Prostate gland (tissue), 2 donors: ENCODE measurements at places on chromosomes 11 and 22. TPM values are rescaled to one million over a fixed set of nuclear protein-coding genes. Genes with fewer than 3 reads are reported as not detected.
A peak's percentile ranks its signal among the peaks of the same experiment; 100 is the strongest.

MS4A8 gene
- 0.68 TPM for total RNA-seq

- H3K27ac ChIP-seq, result no peak overlapping the region
- no peaks in the 10 kb centered on the region for H3K36me3 ChIP-seq
- DNase-seq, result peak; percentile 57
- no peaks in the 10 kb centered on the region for H3K27me3 ChIP-seq
- H3K4me1 ChIP-seq, result no peaks in the 10 kb centered on the region
These were observed 5.3 kb upstream of the OR52M1 start for GRCh38 chr11:4539603-4540219.

- H3K4me1 ChIP-seq, result no peaks in the 10 kb centered on the region
These were observed 43.3 kb upstream of the EP300 start for GRCh38 chr22:41048791-41049717.

DNA sequence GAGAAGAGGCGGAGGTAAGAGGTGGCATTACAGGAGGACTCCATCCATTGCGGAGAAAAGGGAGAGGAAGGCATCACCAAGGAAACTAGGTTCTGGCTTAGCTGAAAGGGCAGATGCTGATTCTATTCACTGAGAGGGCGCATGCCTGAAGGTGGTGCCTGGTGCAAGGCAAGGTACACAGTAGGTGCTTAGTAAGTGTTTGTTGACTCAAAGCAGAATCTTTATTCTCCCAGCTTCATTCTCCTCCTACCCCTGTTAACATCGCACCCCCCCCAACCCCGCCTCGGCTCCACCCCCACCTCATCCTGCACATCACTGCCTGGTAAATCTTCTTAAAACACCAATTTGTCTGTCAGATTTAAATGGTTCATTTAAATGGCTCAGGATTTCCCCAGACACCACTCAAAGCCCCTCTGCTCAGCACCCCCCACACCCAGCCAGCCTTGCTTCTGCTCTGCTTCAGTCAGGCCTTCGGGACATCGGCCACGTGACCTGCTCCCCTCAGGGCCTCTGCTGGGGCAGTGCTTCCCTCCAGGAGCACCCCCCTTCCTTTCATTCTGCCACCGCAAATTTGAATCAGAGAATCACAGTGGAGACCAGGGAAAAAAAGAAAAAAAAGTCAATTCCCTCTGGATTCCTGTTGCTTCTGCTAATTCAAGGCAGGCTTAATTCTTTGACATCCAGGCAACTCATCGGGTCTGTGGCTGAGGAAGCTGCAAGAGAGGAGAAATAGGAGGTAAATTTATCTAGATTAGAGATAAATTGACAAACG is 17.8 kb upstream of the RCN1 start:
- H3K27ac ChIP-seq, result no peak overlapping the region
- no peak overlapping the region for H3K4me3 ChIP-seq
- H3K36me3 ChIP-seq, result no peaks in the 10 kb centered on the region
- H3K4me1 ChIP-seq, result no peaks in the 10 kb centered on the region
